ENCODE measurements at places on chromosomes 13 and 19. TPM values are rescaled to one million over a fixed set of nuclear protein-coding genes. Genes with fewer than 3 reads are reported as not detected.

- no peak overlapping the region for H3K4me3 ChIP-seq
- H3K27me3 ChIP-seq = peaks cover 2% of the 10 kb centered on the region
- H3K36me3 ChIP-seq = no peaks in the 10 kb centered on the region
- H3K4me1 ChIP-seq = peaks cover 24% of the 10 kb centered on the region
Measured at GRCh38 chr19:16338470-16339360, 14.1 kb downstream of the KLF2 start.

DNA sequence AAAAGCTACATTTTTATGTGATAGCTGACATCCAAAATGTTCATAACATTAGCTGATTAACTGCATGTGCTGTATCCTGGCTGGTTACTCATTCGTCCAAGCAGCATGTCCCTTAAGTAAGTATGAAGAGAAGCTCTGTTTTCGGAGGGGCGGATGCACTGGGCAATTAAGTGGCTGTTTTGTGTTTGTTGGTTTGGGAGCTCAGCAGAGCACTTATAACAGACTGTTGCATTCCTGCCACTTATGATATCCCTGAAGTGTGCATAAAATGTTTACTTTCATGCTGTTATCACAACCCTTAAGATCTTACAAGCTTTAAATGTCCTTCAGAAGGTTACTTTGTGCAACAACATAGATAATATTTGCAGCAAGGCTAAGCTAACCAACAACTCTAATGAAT is 264.1 kb downstream of the NALCN start:
- H3K27me3 ChIP-seq = peaks cover 3% of the 10 kb centered on the region
- no peak for DNase-seq
- no peak overlapping the region for H3K4me3 ChIP-seq
- H3K27ac ChIP-seq = no peak overlapping the region

DNA sequence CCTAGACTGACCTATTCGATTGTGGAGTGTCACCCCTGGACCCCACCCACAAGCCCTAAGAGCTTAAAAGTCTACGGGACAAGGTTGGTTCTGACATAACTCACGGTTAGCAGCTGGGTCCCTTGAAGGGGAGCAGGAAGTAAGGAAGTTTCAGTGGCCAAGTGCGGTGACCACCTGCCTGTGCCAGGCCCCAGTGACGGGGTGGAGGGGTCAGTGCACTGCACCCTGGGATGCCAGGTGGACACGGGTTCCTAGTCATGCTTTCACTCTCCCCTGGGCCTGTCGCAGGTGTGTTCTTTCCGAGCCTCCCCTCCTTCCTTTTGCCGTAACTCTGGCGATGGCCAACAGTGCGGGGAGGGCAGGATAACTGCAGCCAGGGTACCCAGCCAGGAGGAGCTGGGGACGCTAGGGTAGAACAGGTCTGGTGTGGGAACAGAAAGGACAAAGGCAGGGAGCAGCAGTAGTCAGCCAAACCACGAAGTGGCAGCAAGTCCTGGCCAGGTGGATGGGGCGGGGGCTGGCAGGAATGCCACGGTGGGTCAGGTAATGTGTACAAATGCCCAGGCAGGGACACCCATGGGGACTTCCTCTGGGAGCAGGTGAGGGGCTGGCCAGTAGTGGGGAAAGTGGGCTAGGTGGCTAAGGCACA is 58.3 kb downstream of the RGCC start:
- H3K36me3 ChIP-seq = no peaks in the 10 kb centered on the region
- no peak overlapping the region for H3K4me3 ChIP-seq
- no peak overlapping the region for H3K27ac ChIP-seq
- H3K27me3 ChIP-seq = no peaks in the 10 kb centered on the region
- no peak for DNase-seq

GRCh38 chr13:98517576-98518310 is 59.2 kb downstream of the STK24 start:
- no peak for DNase-seq
- no peak overlapping the region for H3K27ac ChIP-seq

- no peaks in the 10 kb centered on the region for H3K27me3 ChIP-seq
- H3K4me1 ChIP-seq = no peaks in the 10 kb centered on the region
- H3K27ac ChIP-seq = no peak overlapping the region
- H3K36me3 ChIP-seq = no peaks in the 10 kb centered on the region
- DNase-seq = no peak
- H3K4me3 ChIP-seq = no peak overlapping the region
Measured at GRCh38 chr13:28163587-28163986, 25.2 kb downstream of the PAN3 start.

Gene ATCAY
- total RNA-seq = 48.9 TPM

DNA sequence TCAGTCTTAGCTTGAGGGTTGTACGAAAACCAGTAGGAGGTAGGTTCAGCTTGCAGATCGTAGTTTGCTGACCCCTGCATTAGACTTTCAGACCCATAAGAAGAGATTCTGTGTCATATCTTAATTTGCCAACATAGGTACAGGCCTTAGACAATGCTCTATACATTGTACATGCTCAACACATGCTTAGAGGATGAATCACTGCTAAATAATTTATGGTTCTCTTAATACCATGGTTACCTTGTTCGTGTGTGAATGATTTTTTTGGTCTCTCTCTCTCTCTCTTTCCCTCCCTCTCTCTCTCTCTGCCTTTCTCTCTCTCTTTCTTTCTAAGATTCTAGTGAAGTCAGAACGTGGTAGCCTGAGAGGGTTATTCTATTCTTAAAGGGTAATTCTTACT is 112.2 kb downstream of the FGF14 start:
- H3K27ac ChIP-seq = no peak overlapping the region
- no peaks in the 10 kb centered on the region for H3K36me3 ChIP-seq
- H3K4me1 ChIP-seq = no peaks in the 10 kb centered on the region
- no peak overlapping the region for H3K4me3 ChIP-seq
- H3K27me3 ChIP-seq = no peaks in the 10 kb centered on the region

Gene STOML3
- total RNA-seq = 4.4 TPM

- H3K4me3 ChIP-seq = peak overlapping the region; percentile 92
- peak overlapping the region; percentile 97 for H3K27ac ChIP-seq
- H3K27me3 ChIP-seq = no peaks in the 10 kb centered on the region
- no peak for DNase-seq
Measured at GRCh38 chr19:5719274-5719960, 529 bp downstream of the LONP1 start.

Gene PEG3
- 444 TPM for total RNA-seq

Gene ACP7
- total RNA-seq = not detected

GRCh38 chr19:55836340-55836739 is at the start of gene NLRP4:
TSS of gene NLRP4 (plus strand) at chr19:55836540. CDS start at chr19:55852081, 15,541 bp downstream.
- no peak for DNase-seq
- no peaks in the 10 kb centered on the region for H3K27me3 ChIP-seq
- H3K27ac ChIP-seq = no peak within 1 kb of the TSS
- H3K36me3 ChIP-seq = no peaks in the 10 kb centered on the region

Gene APOC4
- total RNA-seq = not detected

Gene ZNF560
- 0.66 TPM for total RNA-seq

GRCh38 chr19:6271721-6272410 is 7.9 kb downstream of the MLLT1 start:
- H3K4me1 ChIP-seq = peaks cover 72% of the 10 kb centered on the region
- no peaks in the 10 kb centered on the region for H3K27me3 ChIP-seq
- DNase-seq = no peak
- H3K36me3 ChIP-seq = peaks cover 46% of the 10 kb centered on the region

Gene KCTD12
- 78.7 TPM for total RNA-seq

- no peaks in the 10 kb centered on the region for H3K36me3 ChIP-seq
- DNase-seq = no peak
- no peak overlapping the region for H3K27ac ChIP-seq
- peaks cover 18% of the 10 kb centered on the region for H3K4me1 ChIP-seq
Measured at GRCh38 chr19:10516671-10517286, 468 bp downstream of the S1PR5 start.

DNA sequence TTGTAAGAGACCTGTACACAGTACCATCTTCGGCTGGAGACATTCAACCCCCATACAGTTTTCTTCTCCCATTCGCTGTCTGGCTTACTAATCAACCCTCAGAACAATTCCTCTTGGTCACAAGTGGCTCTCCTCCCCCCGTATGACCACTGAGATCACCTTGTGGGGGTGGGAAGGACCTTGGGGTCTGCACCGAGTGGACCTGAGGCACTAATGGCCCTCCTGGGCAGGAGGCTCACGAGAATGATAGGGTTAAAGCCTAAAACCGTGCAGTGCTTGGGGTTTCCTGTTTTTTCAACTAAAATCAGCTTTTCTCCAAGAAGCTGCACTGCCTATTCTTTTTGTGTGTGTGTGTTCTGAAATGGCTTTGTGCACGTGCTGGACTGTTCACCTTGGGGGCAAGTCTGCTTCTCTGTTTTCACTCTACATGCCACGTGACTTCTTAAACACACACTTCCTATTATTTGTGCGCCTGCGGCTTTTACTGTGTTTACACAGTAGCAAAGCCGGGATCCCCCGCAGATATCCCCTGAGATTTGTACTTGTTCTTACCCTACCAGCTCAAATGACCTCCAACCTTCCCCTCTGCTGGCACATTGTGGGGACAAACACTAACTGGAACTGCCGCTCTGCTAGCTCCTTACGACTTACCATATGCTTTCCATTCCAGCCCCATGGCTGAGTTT is 12.3 kb downstream of the RBM26 start:
- H3K27me3 ChIP-seq = no peaks in the 10 kb centered on the region
- no peak overlapping the region for H3K4me3 ChIP-seq
- no peak for DNase-seq

Gene IRGC
- not detected for total RNA-seq

Gene BEST2
- total RNA-seq = not detected

- no peak overlapping the region for H3K4me3 ChIP-seq
- H3K36me3 ChIP-seq = no peaks in the 10 kb centered on the region
- H3K27me3 ChIP-seq = no peaks in the 10 kb centered on the region
- no peak overlapping the region for H3K27ac ChIP-seq
Measured at GRCh38 chr19:55322204-55322885, 2.8 kb downstream of the TMEM150B start.

DNA sequence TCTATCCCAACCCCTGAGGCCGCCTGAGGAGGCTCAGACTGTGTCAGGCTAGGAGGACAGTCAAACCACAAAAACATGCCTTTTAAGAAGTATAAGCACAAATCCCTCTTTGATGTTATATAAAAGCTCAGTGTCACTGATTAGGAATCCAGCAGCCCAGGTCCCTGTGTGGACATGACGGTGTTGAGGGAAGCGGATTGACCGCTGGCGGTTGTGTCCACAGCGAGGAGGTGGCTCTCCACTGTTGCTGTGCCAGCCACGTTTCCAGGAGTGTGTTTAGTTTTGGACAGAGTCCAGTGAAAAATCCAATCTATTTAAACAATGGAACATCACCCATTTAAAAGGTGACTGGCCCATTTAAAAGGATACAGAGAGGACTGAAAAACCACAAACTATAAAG is 7.5 kb upstream of the GJA3 start:
- no peak overlapping the region for H3K4me3 ChIP-seq
- H3K27ac ChIP-seq = no peak overlapping the region
- H3K27me3 ChIP-seq = peaks cover 9% of the 10 kb centered on the region

DNA sequence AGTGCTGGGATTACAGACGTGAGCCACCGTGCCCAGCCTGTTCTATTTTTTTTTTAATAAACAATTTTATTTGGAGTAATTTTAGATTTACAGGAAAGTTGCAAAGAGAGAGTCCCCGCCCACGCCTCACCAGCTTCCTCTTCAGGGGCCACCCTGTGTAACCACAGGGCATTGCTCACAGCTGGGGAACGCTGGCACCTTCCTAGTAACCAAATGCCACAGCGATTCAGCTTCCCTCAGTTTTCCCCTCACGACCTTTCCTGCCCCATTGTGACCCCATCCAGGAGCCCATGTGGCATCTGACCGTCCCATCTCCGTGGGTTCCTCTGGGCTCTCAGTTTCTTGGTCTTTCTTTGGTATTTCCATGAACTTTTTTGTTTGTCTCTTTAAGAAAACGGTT is 83.9 kb downstream of the GNG7 start:
- H3K27ac ChIP-seq = no peak overlapping the region
- H3K36me3 ChIP-seq = peaks cover 5% of the 10 kb centered on the region
- H3K4me3 ChIP-seq = no peak overlapping the region
- peaks cover 10% of the 10 kb centered on the region for H3K4me1 ChIP-seq

DNA sequence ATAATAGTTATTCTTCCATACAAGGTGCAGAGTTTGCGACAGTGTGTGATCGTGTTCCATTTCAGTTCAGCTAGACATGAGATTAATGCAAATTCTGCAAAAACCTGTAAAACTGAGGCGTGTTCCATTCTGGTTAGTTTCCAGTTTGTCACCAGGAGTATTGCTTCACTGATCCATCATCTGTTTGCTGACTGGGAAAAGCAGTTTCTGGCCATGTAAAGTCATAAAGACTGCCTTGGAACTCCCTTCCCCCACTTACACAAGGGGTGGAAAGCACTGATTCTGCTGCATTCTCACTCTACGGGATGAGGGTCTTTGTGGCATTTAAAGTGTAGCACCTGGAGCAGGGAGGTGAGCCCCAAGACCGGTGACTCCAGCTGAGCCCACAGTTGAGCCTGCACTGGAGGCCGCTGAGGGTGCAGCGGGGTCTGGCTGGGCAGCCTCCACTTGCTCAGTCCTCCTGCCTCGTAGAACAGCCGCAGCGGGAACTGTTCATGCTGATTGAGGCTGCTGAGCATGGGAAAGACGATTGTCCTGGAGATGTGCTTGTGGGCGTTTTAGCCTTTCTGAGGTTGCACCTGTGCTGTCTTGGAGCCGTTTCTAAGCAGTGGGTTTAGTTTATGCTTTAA is 2.0 kb downstream of the ZNF57 start:
- H3K27me3 ChIP-seq = no peaks in the 10 kb centered on the region
- DNase-seq = no peak
- peaks cover 5% of the 10 kb centered on the region for H3K36me3 ChIP-seq
- no peak overlapping the region for H3K4me3 ChIP-seq
- H3K27ac ChIP-seq = no peak overlapping the region
- H3K4me1 ChIP-seq = peaks cover 12% of the 10 kb centered on the region

DNA sequence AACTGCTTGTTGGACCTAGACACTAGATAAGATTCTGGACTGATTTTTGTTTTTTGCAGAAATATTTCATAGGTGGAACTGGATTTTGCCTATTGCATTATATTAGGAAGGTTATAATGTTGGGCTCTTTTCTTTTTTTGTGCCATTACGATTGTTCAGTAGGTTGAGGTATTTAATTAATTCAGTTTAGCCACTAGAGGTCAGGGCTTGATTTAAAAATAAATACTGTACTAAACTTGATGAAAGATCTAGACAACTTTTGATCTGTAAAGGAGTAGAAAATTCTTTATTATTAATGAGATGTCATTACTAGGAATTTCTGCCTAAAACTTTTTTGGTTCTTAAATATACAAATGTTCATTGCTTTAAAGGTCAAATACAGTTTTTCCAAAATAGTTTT is 15.2 kb upstream of the SUPT20H start:
- no peaks in the 10 kb centered on the region for H3K27me3 ChIP-seq
- H3K4me3 ChIP-seq = no peak overlapping the region
- no peak for DNase-seq
- H3K36me3 ChIP-seq = no peaks in the 10 kb centered on the region
- no peak overlapping the region for H3K27ac ChIP-seq

DNA sequence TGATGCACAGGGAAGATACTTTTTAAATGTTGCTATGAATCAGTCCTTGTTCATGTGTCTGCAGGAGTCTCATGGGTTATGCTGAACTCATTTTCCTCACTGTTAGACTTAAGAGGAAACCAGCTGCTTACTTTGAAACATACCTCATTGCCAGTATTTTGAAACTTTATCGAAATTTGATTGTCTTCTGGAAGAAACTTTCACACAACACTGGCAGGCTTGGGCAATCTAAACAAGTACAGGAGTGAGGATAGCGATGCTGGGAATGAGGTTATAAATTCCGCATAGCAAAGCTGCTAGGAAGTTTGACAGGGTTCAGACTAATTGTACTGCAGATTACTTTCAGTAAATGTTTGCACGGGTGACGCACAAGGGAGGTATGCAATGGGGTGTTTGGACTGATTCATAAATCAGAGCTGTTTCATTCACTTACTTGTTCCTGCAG is 245.7 kb downstream of the DNAJC15 start:
- no peak overlapping the region for H3K27ac ChIP-seq
- H3K36me3 ChIP-seq = no peaks in the 10 kb centered on the region
- peak; percentile 23 for DNase-seq

Gene P2RY11
- 2.8 TPM for total RNA-seq
